ENCODE measurements at places on chromosomes 5 and 9.

GRCh38 chr9:30799527-30800101, 1584.8 kb upstream of the ACO1 start:
- no peak for DNase-seq

DNA sequence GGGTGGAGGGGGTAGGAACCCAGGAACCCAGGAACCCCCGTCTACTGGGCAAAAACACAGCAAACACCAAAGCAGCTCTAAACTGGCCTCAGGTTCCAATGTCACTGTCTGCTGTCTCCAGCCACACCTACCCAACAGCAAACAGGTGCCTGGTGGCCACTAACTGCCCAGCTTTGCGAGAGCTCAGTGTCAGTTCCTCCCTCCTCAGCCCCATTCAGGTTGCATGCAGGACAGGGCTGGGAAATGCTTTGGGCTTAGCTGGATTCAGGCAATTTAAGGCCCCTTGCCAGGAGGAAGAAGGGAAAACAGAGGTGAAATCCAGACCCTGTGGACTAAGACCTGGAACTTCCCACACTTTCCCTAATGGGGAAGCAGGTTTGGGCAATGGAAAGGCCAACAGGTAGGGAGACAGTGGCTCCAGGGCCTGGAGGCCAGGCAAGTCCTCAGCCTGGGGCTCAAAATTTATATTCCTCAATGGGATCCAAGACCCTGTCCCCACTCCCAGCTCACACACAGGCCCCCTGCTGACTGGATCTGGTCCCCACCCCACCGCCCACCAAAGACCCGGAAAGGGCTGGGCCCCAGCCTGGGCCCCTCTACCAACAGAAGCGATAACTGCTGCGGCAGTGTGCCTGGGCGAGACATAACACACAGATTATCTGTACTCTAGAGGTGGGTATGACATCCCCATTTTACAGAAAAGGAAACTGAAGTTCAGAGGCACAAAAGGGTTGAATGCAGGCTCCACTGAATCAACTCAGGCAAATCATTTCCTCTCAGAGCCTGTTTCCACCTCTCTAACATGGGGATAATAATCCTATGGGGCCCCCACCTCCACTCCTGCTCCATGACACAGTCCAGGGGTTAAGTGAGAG, 3.5 kb downstream of the EEIG1 start:
- DNase-seq: no peak

GRCh38 chr5:68250661-68251298, 35.2 kb downstream of the PIK3R1 start:
- no peak for DNase-seq

DNA sequence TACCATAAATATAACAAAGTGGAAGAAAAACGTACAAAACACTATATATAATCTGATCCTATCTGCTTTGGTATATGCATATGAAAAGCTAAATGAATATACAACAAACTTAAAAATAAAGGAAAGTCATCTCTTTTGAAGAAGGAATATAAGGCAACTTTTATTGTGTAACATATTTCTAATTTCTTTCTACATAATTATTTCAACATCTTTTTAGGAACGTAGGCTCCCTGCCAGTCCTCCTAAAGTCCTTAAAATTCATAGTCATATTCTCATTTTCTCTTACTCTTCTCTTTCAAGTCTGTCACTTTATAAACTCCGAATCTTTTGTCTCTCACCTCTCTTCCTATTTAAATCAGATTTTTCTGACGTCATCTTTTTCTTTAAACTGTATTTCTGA, 9.6 kb downstream of the DEPDC1B start:
- no peak for DNase-seq

DNA sequence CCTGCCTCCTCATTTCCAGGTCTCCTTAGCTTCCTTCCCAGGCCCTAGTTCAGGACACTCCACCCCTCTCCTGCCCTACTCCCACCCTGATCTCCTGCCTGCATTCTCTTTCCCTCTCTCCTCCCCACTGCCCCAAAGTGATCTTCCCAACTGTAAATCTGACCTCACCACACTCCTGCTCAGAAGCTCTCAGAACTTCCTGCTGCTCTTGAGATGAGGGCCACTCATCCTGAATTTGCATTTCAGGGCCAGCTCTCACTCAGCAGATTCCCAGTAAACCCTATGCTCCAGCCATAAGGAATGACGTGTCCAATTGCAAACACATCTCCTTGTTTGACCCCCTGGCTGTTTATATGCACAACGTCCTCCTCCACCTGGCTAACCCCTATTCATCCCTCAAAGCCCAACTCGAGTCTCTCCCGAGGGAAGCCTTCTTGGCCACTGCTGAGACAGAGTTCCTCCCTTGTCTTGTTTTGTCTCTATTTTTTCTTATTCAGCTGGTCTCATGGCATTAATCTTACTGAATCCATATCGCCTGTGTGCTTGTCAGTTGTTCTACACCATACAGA, 95.0 kb downstream of the NSG2 start:
- no peak for DNase-seq

DNA sequence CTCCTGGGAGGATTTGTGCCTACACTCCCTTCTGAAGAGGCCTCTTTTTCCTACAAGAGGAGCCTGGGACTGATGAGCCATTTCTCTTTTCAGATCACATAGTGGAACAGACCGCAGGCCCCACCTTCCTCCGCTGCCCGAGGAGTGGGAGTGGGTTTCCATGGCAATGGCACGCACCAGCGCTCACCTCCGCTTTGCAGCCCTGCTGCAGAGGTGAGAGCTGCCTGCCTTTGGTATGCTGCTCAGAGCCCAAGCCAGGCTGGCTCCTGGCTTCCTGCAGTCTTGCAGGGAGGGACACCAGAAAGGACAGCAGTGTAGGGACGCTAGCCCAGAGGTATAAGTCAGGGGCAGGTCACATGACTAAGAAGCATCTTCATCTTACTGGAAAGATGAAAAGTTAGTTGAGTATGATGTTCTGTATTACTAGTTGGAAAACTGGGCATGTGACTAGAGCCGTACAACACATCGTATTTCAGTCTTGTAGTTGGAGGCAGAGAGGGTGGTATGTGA, 12.4 kb downstream of the PTTG1 start:
- no peak for DNase-seq

DNA sequence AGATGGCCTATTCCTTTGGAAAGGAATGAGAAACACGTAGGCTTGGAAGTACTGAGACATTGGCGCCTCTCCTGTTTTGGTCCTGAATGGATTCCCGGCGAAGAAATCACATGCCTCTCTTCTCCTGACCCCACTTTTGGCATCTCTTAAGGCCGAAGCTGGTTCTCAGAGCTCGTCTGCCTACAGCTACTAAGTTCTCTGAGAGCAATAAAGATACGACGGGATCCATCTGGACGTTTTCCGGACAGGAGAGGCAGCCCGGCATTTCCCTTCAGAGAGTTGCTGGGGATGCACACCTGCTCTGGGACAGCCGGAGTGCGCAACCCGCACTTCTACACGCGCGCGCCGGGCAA, 336.8 kb upstream of the PUM3 start:
- DNase-seq: no peak

DNA sequence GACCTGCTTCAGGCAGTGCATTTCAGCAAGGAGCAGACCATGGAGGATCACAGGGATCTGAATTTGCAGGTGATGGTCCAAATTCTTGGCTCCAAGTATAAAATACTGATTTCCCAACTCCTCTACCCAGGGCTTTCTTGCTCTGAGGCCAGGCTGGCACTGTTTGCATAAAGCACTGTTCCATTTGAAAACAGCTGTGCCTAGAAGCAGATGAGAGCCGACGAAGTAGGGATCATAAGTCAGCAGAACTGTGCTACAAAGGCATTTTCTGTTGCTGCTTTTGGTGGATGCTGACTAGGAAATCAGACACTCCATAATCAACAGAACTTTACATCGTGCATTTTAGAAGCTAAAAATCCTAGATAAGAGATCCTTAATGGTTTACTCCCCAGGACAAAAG, 126.4 kb downstream of the MAT2B start:
- no peak for DNase-seq

DNA sequence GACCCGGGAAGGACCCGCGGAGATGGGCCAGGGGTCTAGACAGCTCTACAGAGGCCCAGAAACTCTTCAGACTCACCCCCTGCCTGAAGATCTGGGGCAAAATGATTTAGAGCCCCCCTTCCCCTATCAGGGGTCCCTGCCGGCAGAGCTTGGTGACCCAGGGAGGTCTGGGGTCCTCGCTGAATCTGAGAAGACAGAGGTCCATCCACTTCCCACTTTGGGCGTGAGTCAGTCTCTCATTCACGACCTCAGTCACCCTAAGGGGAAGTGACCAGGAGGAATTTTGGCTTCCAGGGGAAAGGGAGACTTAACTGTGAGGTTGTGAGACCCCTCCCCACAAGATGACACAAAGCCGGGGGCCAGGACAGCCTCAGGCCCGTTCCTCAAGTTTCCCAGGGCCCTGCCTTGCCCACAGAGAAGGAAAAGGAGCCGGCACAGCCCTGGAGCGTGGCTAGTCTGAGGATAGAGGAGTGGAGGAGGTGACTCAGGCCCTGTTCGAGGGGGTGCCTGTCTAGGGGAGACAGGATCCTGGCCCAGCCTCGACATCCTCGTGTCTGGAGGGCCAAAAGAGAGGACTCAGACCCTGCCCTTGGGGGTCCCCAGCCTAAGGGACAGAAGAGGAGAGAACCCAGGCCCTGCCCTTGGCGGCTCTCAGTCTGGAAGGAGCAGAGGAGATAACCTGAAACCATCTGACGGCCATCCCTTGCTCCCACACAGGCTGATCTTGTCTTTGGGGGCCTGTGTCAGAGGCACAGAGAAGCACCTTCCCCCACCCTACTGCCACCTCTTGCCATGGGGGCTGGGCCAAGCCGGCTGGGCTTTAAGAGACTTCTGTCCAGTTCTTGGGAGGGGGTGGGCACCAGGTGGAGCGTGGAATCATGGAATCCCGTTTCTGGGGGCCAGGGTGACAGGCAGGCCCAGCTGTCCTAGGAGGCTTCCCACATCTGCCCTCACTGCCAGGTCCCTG, 889 bp downstream of the PDLIM4 start:
- no peak for DNase-seq

GRCh38 chr9:83651558-83651957, 28.6 kb downstream of the IDNK start:
- no peak for DNase-seq

DNA sequence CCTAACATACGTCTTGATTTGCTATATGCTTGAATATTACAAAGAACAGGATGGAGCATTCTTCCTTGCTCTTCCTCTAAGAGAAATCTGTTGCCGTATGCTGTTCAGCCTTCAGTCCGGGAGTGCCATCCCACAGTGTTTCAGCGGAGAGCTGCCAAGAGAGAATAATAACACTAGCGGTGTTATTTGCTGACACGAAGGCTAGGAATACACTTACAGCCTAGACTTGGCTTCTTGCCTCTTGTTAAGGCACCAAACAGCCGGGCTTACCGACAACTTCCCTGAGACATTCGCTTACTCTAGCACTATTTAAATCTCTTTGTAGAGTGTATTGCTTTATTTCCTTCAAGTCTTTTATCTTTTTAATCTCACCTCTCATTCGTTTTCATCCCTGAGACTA, 31.4 kb downstream of the KCTD16 start:
- no peak for DNase-seq

- DNase-seq: no peak
Observed at GRCh38 chr9:9612755-9613154, 1000.0 kb downstream of the PTPRD start.

Data from non-pigmented ciliary epithelial cell (primary cell).